ENCODE measurements at places on chromosomes 16 and 17.
A peak's percentile ranks its signal among the peaks of the same experiment; 100 is the strongest.

DNA sequence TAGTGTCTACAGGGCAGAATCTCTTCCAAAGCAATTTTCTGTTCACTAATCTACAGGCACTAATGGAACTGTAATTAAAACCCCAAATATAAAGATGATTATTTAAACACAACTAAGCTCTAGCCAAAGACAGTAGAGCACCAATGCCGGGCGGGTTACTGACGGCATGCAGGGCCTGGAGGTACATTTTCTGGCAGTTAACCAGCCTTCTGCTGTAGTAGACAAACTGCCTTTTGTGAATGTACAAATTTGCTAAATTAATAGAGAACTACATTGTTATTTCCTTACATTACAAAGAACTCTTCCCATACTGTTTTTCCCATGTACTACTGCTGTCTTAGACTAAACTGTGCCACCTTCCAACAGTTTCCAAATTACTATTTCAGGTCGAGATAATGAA lies 107.8 kb downstream of the TRIM37 start:
- DNase-seq, result no peak

GRCh38 chr17:71548540-71549190 lies 572.2 kb upstream of the SOX9 start:
- DNase-seq, result no peak

DNA sequence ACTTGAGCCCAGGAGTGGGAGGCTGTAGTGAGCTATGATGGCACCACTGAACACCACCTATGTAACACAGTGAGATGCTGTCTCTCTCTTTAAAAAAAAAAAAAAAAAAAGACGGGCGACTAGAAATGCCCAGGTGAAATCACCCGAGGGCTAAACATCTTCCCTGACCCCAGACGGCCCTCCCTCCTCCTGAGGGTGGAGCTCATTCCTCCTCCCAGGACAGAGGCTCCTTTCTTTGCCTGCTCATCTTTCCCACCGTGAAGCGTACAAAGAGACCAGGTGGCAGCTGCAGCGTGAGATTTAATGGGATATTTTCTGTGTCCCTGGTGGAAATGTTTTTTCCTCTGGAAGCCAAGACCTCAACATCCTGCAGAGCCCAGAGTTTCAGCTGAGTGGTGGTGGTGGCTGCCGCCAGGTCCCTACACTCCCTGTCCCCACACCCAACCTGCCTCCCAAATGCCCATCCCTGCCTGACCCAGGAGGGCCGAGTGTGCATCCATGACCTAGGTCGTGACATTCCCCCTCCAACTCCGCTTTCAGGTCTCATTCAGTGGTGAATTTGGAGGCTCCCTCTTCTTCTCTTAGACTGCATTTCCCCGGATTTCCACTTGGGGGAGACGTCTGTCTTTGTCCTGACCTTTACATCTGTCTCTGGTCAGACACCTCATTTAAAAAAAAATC lies 14.4 kb upstream of the GPRC5B start:
- no peak for DNase-seq

DNA sequence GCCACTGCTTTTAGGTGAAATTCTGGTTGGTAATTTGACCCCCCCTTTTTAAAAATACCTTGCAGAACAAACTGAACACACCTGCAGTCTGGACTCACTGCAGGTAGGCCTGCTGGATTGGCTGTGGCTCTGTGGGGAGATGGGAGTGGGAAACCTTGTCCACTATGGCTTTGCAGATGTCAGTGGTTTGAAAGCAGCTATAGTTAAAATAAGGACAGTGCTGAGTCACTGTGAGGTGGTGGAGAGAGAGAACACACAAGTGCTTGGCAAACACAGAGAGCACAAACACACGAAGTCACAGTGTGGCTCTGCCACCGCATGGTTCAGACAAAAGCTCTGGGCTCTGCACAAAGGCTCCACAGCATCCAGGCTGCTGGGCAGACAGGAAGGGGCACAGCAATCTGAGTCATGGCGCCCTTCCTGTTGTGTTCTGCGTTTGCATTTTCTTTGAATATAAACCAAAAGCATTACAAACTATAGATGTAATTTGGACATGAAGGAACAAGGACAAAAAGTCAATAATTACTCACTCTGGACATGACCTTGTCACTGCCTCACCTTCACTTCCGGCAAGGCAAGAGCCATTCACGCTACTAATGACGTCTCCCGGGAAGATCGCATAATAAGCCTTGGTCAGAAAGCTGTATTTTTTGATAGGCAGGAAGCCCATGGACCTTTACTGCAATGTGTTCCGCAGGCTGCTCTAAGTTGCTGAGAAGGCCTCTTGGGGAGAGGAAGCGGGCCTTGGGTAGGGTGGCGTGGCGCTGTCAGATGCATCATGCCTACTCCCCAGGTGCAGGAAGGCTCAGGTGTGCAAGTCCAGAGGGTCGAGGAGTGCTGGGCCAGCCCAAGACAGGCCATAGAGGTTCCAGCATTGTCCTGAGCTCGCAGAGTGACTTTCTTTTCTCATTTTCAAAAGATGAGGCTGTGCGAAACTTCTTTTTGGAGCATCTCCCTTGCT lies 60.1 kb upstream of the MED9 start:
- DNase-seq, result no peak

- DNase-seq, result no peak
Measured at GRCh38 chr16:27217256-27217655, 13.9 kb downstream of the KDM8 start.

DNA sequence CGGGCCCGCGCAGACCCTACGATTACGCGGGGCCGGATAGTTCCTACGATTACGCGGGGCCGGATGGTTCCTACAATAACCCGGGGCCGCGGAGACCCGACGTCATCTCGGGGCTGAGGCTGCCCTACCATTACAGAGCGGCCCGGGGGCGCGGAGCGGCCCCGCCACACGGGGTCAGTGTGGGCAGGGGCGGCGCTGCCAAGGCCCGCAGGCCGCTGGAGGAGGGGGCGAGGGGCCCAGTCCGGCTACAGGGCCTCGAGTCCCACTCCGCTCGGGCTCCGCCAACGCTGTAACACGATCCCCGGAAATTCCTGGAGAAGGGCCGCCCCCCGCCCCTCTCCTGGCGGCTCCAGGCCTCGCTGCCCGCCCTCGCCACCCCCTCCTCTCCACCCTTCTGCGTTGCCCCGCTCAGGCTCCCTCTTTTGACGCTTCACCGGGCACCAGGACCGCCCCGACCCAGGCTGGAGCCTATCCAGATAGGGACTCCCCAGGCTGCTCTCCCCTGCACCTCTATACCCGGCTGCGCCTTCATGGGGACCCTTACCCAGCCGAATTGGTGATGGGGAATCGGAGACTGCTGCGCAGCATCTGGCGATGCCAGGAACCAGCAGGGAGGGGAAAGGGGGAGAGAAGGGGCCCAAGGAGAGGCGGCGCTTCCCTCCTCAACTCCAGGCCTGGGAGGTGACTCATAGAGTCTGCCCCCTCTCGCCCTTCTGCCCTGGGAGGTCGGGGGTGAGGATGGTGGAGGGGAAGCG lies at the start of gene RAB34:
Gene RAB34, minus strand, starts transcription at position 291 of the 755 bp plus-strand sequence. CDS start 602 bp downstream, outside the sequence.
- peak; percentile 74 for DNase-seq

- DNase-seq, result no peak
Measured at GRCh38 chr17:50268743-50269275, 5.5 kb upstream of the TMEM92 start.

DNA sequence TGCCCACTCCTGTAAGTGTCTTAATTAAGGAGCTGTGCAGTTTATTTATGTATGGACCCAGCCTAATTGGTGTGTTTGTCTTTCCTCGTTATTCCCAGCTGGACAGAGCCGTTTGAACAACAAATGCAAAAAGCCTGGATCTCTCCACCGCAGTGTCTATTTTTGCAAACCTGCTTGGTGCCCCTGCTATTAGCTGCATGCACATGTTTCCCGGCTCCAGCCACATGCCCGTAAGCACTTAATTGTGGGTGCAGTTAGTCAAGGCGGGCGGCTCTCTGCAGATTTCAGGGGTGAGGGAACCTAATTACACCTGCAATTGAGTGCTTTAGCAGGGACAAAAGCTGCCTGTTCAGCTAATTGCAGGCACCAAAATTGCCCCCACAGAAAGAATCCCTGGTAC lies 74.0 kb upstream of the GSE1 start:
- no peak for DNase-seq

GRCh38 chr17:79027925-79028491 lies 4.0 kb downstream of the C1QTNF1 start:
- DNase-seq, result no peak

GRCh38 chr16:72937916-72938794 lies 109.8 kb downstream of the ZFHX3 start:
- DNase-seq, result no peak

GRCh38 chr16:18047761-18048160 lies 288.8 kb downstream of the NPIPA8 start:
- no peak for DNase-seq

GRCh38 chr17:83164490-83164889 lies 85.1 kb downstream of the METRNL start:
- no peak for DNase-seq

DNA sequence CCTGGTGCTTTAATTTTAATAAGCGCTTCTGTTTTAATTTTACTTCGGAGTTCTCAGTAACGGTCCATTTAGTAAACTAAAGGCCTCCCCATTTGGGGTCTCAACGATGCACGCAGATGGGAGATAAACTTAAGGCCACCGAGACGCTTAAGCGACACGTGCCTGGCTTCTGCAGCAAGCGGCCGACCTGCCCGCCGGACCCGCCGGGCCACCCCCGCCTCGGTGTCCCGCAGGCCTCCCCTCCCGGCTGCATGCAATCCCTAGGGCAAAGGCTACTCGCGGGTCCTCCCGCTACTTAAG lies 592 bp downstream of the GCSH start:
- no peak for DNase-seq

DNA sequence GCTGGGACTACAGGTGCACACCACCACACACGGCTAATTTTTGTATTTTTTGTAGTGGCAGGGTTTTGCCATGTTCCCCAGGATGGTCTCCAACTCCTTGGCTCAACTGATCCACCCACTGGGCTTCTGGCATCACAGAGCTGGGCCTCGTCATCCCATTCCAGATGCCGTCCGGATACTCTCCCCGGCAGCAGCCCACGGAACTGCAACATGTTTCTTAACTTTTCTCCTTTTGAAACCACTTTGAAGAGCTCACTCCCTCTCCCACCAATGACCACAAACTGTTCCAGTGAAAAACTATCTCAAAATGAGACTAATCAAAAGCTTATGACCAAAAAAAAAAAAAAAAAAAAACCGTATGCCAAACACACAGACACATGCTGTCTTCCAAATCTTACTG lies 17.6 kb downstream of the PEMT start:
- no peak for DNase-seq

DNA sequence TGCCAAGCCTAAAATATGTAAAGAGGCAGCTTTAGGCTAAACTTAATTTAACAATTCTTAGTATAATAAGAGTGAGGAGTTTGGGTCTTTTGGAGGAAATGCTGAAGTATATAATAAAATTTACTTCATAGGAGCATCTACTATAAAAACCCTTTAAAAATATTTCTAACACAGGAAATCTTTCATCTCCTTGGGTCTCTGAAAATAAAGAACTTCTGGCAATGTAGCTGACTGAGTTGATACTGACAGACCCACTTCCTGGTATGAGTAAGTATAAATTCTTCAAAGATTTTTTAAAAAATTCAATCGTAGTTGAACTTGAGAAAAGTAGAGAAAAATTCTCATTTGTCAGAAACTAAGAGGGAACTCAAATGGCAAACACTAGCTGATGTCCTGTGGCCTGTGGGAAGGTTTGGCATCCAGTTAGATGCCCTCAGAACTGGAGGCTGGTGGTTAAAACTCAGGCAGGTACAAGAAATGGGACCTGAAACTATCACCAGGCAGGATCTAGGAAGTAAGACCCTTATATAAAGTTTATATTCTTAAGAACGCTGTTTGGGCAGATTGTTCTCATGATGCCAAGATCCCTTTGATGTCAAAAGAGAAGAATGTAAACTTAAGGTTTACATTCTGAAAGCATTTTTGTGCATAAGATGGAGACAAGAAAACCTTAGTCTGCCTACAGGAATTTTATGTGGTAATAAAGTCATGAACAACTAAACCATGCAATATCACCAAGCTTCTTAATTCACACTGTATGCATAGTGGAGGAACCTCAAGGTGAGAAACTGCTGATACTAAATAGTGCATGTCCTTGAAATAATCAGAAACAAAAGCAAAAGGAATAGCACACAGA lies 6.2 kb downstream of the KRTAP4-6 start:
- DNase-seq, result no peak

- no peak for DNase-seq
Measured at GRCh38 chr16:54270711-54271110, 15.9 kb downstream of the IRX3 start.

DNA sequence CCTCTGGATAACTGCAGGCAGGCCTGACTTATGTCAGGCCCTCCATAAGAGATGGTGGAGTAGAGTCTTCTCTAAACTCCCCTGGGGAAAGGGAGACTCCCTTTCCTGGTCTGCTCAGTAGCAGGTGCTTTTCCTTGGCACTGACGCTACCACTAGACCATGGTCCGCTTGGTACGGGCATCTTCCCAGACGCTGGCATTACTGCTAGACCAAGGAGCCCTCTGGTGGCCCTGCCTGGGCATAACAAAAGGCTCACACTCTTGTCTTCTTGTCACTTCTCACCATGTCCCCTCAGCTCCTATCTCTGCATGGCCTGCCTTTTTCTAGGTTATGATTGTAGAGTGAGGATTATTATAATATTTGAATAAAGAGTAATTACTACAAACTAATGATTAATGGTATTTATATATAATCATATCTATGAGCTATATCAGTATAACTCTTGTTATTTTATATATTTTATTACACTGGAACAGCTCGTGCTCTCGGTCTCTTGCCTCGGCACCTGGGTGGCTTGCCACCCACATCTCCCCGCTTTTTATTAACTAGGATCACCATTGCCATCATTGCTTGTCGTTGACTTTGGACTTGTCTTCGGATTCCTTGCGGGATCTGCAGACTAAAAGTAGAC lies 59.8 kb upstream of the ARL4D start:
- DNase-seq, result no peak

Data from AG04450 (cell line).